Mesothelial cell of epicardium (in vitro differentiated cells): ENCODE measurements at places on chromosomes 1 and 21. TPM values are rescaled to one million over a fixed set of nuclear protein-coding genes. Genes with fewer than 3 reads are reported as not detected.

DNA sequence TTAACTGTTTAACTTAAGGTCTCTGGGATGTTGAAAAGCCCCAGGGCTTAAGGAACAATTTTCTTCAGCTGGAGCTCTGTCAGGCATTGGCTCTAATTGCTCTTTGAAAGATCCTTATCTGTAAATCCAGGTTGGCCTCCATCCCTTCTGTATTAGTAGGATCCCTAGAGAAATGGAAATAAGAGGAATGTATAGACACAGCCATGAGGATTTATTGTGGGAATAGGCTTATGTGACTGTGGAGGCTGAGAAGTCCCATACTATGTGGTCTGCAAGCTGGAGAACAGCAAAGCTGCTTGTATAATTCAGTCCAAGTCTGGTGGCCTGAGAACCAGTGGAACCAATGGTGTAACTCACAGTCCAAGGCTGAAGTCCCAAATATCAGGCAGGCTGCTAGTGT lies 47.6 kb upstream of the VAV3 start:
- no peak for DNase-seq

- DNase-seq, result no peak
Measured at GRCh38 chr1:43329995-43330751, 7.4 kb upstream of the MPL start.

GRCh38 chr21:15283789-15284188 lies 219.0 kb upstream of the NRIP1 start:
- DNase-seq, result no peak

GRCh38 chr1:179156708-179157107 lies 72.8 kb downstream of the ABL2 start:
- DNase-seq, result no peak

SYF2 gene
- 32.3 to 37.7 TPM (median 36.9 TPM) in 3 replicates for total RNA-seq

AIM2 gene
- total RNA-seq, result 0.27 to 0.96 TPM (median 0.61 TPM) in 3 replicates

GFI1 gene
- total RNA-seq, result 0.34 to 0.58 TPM (median 0.41 TPM) in 3 replicates
